ENCODE measurements at places on chromosomes 3 and 15.

GRCh38 chr3:197398286-197398878 lies 100.0 kb upstream of the DLG1 start:
- DNase-seq: peak; percentile 45

DNA sequence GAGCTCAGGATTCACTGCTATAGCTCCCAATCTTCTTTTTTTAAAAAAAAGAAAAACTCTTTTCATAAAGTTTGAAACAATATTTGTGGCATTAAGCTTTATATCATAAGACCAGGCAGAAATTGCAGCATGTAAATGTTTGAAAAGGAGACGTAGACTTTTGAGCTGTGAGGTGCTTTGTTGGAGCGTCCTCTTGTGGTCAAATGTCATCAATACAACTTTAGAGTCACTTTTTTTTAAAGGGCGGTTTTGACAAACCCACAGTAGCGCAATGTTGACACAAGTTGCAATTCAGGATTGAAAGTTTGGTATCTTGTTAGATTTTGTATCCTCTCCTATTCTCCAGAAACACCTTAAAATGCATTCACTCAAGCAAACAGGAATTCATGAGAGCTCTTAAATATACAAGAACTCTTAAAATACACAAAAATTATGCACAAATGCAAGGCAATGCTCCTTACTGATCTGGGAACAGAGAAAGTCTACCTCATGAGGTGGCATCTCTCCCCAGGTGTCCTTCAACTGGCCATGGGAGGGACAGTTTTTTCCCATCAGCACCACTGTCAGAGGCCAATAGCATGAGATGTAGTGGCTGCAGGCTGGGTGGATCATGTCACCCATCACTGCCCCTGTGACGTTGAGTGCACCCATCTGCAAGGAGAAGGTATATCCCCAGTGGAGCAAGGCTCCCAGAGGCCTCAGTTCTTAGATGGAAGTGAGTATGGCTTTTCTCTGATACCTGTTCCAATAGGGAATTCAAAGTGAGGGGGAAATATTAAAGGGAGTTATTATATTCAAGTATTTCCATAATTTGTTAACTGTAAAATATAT lies 70.7 kb downstream of the ANXA2 start:
- DNase-seq: no peak

DNA sequence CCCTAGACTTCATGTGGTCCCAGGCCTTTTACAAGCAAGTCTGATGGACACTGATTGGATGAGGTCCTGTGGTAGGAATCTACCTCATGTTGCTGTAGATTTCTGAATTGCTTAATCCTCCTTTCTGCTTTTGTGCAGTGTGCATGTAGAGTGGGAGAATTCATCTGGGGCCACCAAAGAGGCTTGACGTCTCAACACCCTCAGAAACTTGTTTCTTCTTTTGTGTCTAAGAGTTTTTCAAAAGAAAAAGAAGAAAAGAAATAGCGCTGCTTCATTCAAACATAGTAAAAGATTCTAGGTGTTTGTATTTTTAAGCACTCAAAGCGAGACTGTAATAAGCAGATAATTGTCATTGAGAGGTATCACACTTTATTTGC lies 46.2 kb downstream of the NR1D2 start:
- DNase-seq: no peak

GRCh38 chr3:2873986-2874385 lies 236.2 kb downstream of the IL5RA start:
- DNase-seq: no peak

DNA sequence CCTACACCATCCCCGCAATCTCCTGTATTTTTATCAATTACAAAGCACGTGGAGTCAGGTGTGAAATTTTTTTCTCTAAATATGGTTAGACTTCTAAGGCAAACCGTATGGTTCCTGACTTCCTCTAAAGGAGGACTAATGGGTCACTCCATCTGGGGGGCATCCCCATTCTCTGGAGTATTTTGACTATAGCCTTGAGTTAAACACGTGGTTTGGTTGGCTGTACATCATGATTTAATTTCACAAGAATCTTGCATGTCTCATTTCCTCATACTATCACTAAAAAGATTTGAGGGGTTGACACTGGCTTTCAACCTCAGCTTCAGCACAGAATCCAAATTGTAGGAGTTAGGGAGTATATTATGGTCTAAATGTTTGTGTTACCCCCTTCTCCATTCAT lies 25.3 kb upstream of the ZNF770 start:
- no peak for DNase-seq

DNA sequence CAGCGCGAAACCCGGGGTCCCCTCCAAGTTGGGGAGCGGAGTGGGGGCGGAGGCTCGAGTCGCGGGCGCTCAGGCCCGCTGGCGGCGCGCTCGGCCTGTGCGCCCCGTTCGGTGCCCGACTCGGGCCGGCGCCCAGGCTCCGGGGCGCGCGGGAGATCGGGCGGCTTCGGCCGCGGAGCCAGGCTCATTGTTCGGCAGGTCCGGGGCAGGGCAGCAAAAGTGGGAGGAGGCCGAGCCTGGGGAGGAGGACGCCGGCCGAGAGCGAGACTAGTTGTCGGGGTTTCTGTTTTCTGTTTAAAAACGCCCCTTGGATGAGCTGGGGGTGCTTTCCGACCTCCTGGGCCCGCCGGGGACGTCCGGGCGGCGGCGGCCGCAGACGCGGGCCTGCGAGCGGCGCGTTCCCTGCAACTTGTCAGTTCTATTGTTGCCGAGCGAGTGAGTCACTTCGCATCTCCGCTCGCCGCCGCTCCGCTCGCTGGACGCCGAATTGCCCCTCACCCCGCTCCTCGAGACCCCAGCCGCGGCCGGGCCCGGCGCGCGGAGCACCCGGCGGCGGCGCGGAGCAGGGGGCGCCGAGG lies 676 bp downstream of the TCF12 start:
- no peak for DNase-seq

DNA sequence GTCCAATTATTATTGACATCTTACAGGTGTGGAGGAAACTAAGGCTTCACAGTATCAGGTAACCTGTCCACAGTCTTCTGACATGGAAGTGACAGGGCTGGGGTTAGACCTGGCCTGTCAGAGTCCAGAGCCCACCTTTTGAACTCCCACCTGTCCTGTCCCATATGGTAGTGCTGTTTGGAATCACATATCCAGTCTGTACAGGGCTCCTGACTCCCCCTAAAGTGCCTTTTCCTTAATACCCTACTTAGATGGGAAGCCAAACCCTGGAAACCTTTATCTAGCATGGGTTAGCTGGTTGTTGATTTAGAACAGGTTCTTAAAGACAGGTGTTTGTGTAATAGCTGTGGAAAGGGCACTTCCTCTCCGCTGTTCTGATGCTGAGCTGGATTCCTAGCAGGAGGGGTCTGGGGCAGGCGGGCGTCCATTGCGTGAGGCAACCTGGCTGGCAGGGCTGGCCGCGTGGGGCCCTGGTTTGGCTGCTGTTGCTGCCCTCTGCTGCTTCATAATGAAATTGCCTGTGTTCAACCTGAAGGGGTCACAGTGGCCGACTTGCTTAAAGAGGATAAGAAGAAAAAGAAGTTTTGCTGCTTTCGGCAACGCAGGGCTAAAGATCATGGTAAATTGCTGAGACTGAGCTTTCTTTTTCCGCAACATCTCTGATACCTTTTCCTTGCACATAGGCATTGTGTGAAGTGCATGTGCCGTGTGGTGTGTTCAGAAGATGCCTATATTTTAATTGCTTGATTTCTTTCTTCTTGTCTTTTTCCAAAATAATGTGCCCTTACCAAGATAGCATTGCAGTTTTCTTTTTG lies 136.2 kb downstream of the CHDH start:
- no peak for DNase-seq

GRCh38 chr3:15241341-15241740 lies 35.3 kb downstream of the CAPN7 start:
- DNase-seq: no peak

- no peak for DNase-seq
Observed at GRCh38 chr3:42891042-42891441, 14.9 kb upstream of the ZNF662 start.

DNA sequence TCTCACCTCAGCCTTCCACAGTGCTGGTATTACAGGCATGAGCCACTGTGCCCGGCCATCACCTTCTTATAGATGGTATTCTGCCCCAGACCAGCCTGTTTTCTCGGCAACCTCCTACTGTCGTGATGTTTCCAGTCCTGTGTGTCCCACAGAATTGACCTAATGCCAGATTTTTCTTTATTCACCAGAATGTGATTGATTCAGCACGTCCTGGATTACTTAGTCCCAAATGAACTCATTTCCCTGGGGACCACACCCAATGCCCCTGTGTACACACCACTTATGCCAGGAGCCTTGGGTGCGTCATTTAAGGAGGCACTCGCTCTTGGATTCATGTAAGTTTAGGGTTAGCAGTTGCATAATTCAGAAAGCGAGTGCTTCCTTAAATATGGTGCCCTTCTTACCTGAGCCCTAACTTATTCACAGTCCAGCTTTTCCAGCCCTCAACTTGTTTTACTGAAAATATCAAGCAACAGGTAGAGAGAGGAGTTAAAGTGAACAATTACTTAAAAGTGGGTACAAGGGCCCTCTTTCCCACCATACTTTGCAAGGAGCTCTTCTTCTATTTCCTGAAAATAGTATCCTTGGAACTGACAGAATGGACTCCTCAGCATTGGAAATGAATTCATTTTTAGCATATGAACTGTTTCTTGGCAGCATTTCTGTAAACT lies 64.6 kb upstream of the UBE2E1 start:
- DNase-seq: no peak

- DNase-seq: no peak
Observed at GRCh38 chr3:190060192-190060775, 60.4 kb downstream of the P3H2 start.

DNA sequence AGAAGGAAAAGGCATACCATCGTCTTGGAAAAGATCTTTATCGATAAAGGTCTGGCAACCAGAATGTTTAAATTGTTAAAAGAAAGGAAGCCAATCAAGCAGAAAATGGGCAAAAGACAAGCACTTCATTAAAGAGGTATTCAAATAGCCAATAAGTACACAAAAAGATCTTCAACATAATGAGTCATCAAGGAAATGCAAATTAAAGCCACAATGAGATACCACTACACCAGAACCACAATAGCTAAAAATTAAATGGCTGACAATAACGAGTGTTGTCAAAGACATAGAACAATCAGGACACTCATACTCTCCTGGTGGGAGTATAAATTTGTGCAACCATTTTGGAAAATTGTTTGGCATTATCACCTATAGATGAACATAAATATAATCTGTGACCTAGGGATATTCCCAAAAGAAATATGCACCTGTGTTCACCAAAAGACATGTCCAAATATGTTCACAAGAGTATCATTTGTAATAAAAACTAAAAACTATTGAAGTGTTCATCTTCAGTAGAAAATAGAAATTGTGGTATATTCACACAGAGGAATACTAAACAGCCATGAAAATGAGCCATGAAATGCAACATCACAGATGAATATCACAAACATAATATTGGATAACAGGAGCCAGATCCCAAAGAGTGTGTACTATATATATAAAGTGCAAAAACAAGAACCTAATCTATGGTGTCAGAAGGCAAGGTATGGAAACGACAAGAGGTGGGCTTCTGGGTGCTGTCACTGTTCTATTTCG lies 14.4 kb upstream of the BTBD1 start:
- DNase-seq: no peak

- peak; percentile 46 for DNase-seq
Observed at GRCh38 chr15:57607570-57608000, 15.9 kb downstream of the MYZAP start.

GRCh38 chr3:85159376-85159775 lies 200.6 kb downstream of the CADM2 start:
- DNase-seq: no peak

DNA sequence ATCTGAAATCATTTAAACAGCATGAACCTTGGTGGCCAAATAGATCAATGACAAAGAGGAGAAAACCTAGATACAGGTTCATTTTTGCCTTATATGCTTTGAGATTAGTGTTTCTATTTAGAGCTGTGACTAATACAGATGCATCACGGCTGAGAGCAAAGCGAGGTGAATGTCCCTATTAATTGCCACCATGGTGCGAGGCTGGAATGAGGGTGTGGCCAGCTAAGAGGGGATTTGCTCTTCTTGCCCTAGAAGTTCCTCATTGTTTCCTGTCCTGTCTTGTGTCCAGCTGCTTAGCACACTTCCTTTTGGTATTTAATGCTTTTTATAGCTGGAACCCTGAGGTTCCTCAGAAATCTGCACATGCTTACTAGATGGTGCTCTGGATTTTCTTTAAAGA lies 339.1 kb upstream of the RGMA start:
- no peak for DNase-seq

DNA sequence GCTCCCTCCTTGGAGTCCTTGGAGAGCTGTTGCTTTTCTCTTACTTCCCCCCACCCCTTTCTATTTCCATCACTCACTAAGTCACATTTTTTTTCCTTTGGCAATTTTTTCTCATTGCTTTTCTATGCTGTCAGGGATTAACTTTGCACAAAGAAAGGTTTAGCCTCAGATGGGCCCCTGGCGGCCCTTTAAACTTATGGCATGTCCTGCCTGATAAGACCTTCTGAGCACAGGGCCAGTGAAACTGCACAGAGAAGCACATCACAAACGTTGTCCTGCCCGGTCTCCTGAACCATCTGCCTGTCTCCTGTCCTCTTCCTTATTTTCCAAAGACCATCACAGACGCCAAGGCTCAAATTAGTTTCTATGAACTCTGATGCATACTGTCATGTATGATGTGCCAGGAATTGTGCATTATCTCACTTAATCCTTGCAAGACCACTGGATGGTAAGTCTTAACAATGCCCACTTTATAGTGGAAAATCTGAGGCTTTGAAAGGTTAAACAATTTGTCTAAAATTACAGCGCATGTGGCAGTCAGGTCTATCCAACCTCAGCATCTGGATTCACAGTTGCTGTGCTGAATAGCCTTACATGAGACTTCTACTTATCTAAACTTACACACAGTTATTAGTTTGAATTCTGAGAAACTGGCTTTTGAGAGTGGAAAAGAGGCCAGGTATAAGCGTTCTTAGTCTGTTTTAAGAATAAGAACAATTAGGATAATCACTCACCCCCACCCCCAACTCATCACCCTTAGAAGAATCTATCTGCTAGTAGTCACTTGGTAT lies 648.1 kb downstream of the NTRK3 start:
- DNase-seq: no peak

DNA sequence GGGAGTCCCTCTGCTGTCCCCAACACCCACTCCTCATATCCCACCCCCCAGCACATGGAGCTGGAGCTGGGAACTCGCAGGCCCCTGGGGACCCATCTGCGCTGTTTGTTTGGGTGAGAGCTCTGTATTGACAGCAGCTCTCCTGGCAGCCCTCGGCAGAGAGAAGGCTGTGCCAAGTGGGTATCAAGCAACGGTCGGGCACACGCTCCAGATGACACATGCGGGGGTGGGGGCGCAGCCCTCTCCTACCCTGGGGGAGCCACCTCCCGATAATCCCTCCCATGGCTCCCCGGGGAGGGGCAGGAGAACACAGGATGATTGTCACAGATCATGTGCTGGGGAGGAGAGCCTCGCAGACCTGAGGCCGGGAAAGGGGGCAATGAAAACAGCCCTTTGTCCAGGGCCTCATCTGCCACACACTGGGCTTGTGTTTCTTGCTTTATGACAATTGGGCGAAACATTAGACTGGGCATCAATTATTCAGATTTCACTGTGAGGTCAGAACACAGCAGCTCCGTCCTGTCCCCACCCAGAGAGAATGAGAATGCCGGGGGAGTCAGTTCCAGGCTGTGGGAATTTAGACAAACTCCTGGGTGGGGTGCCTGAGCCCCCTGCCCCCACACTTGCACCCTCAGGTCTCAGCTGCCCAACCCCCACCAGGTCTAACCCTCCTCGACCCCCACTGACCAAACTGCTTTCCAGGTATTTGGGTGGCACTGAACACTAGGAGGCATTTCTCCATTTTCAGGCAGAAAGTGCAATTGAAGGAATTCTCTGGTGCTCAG lies 46.4 kb upstream of the KLF13 start:
- DNase-seq: no peak

- no peak for DNase-seq
Observed at GRCh38 chr3:151452841-151453240, 8.0 kb downstream of the IGSF10 start.

- peak; percentile 23 for DNase-seq
Observed at GRCh38 chr3:36907911-36908646, 36.8 kb downstream of the TRANK1 start.
